Small intestine (tissue), 16 donors: ENCODE measurements at places on chromosomes 11 and 22. TPM values are rescaled to one million over a fixed set of nuclear protein-coding genes. Genes with fewer than 3 reads are reported as not detected.

Gene SCGB1D2
- polyA plus RNA-seq: 4.0 TPM

Gene BTBD10
- polyA plus RNA-seq: 18.7 TPM

Gene GLYATL2
- not detected for polyA plus RNA-seq

Gene CCDC73
- 0.09 TPM for polyA plus RNA-seq

Gene HBG2
- polyA plus RNA-seq: not detected
